ENCODE measurements at places on chromosomes 1 and 21.

- no peak for DNase-seq
Measured at GRCh38 chr1:182699393-182700350, 15.3 kb upstream of the RGS8 start.

DNA sequence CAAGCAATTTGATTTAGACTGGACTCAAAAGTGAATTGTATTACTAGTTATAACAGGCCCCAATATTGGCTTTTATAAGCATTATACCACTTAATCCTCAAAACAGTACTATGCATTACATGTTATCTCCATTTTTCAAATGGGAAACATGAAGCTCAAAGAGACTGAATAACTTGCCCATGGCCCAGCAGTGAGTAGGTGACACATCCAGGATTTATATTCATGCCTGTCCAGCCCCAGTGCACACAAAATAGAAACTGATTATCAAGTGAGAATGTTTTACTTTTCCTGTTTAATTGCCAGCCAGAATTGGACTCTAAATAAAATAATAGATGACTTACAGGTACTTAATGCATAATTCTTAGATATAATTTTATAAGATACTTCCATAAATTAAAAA lies 82.9 kb downstream of the NIBAN1 start:
- DNase-seq: no peak

DNA sequence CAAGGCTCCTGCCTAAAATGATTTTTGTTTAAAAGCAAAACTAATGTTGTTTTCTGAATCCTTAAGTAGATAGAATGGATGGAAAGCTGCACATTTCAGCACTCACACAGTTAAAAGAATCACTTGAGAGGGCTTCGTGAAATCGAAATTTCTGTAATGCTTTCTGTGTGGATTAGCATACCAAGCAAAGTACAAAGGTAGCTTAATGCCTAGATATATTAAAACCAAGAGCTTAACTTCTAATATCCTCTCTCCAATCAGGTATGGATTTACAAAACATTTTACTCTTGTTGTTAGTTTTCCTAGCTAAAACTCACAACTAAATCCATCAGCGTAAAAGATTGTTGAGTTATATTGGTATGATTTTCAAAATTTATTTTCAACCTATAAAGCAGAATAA lies 378.8 kb upstream of the PRMT6 start:
- DNase-seq: no peak

- no peak for DNase-seq
Measured at GRCh38 chr1:31373897-31374486, 1.1 kb upstream of the FABP3 start.

DNA sequence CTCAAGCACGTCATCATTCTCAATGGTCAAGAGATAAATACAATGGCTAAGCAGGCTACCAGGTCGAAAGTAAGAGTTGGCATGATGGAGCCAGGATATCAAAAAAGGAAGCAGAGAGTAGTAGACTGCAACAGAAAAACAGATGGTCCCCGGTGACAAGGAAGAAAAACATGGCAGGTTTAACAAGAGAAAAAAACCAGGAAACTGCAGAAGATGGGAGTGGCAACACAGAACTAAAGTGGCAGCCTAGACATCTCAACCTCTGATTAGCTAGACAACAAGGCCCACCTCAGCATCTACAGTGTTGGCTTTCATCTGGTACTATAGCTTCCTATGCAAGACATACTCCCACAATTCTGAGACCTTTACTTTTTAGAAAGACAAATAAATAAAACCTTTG lies 3.1 kb downstream of the UBR4 start:
- no peak for DNase-seq

GRCh38 chr1:56533197-56533596 lies 46.2 kb downstream of the PLPP3 start:
- no peak for DNase-seq

DNA sequence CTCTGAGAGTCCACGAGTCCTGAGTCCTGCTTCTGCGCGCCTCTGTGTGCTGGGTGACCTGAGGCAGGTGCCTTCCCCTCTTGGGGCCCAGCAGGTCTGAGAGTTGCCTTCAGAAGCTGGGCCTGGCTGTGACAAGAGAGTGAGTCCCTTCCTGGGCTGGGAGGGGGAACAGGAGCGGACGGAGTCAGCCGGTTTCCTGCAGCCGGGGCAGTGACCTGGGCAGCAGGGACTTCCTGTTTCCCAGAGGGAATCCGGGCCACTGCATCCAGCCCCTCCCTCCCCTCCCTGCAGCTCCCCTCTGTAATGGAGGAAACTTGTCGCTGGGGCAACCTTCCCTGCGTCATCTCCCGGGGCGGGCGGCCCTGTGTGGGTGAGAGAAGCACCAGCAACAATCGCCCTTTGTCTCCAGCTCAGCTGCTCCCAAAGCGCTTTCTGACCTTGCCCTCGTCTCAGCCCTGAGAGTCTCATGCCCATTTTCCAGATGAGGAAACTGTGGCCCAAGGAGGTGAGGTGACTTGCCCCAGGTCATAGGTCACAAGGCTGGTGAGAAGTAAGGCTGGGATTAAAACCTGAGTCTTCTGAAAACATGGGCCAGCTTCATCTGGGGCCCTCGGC lies 61.1 kb downstream of the SDC3 start:
- no peak for DNase-seq

- no peak for DNase-seq
Measured at GRCh38 chr1:229452956-229453801, 19.3 kb upstream of the ACTA1 start.

DNA sequence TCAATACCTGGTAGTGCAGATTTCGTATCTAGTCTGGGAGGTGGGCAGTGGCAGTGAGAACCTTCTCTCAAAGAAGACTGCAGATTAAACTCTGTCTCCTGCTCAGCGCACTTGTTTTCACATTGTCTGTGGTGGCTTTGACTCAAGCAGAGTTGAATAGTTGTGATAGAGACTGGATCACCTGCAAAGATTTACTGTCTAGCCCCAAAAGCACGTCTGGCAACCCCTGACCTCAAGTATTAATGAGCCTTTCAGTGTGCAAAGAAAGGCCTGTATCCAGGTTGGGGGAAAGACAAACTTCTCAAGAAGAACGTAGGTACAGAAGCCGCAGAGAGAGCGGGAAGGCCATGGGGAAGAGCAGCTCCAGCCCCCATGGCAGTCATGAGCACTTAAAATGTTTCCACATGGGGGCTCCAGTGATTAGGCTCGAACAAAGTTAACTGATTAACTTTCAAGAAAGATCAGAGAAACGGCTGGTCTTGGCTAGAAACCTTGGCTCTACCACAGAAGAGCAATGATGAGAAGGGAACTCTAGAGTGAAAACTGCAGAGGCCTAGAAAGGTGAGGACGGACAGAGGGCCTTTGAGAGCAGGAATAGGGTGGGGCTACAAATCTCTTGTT lies 15.2 kb downstream of the HENMT1 start:
- DNase-seq: no peak

GRCh38 chr1:16175610-16176553 lies 20.0 kb upstream of the EPHA2 start:
- DNase-seq: peak; percentile 83

- DNase-seq: no peak
Measured at GRCh38 chr1:216119600-216119999, 303.6 kb downstream of the USH2A start.

GRCh38 chr1:246742396-246742795 lies 18.2 kb downstream of the SCCPDH start:
- no peak for DNase-seq

DNA sequence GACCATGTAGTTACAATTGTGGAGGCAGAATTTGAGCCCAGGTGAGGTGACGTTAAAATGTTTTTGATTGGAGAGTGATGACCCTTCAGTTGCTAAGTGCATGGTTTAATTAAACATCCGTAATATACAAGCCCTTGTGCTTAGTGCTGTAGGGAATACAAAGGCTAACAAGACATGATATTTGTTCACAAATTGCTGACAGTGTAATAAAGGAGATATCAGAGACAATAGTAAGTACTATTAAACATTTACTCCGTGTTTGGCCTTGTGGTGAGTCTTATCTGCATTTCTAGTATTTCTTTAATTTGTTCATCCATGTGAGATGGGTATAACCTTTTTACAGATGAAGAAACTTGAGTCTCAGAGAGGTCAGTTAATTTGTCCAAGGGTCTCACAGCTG lies 37.9 kb downstream of the RLF start:
- no peak for DNase-seq

DNA sequence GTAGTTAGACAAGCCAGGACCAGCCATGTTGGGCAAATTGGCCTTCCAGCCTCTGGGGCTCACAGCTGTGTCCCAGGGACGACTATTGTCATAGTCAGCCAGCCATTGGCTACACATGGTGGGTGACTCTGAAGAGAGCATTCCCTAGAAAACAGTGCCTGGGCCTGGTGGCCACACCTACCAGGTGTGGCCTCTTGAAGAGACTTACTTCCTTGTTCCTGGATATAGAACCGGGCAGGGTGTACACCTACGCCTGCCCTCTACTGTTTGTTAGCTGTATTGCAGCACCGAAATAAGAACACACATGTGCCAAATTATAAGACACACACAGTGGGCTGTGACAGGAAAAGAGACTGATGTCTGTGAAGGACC lies 134.6 kb upstream of the ARHGEF16 start:
- no peak for DNase-seq

- DNase-seq: no peak
Measured at GRCh38 chr1:201591348-201591747, 52.4 kb downstream of the NAV1 start.

DNA sequence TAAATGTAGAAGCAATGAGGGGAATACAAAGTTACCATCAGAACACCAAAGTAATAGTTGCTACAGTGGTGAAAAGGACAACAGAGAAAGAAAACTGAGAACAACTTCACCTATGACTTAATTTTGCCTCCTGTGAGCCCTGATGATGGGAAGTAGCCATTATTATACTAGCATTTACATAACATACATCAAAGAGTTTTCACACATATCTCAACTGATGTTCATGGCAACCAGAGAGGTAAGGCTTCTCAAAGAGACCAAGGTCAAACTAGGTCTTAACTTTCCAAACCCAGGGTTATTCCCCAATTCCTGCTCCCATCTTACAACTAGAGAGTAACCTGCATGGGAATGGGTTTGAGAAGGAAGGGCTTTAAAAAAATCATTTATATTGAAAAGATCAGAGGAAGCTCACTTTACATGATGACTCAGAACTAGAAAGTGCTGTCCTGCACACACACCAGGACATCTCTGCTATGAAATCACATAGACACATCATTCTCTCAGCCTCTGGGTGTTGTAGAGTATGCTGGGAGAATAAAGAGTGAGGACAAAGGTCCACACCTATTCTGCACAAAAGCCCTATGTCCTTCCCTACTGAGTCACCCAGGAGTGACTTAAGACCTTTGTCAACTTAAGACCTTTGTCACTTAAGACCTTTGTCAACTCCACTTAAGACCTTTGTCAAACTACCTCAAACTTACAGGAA lies 179.7 kb downstream of the TNFSF18 start:
- no peak for DNase-seq

- DNase-seq: no peak
Measured at GRCh38 chr1:207203541-207203940, 99.5 kb downstream of the C4BPA start.

DNA sequence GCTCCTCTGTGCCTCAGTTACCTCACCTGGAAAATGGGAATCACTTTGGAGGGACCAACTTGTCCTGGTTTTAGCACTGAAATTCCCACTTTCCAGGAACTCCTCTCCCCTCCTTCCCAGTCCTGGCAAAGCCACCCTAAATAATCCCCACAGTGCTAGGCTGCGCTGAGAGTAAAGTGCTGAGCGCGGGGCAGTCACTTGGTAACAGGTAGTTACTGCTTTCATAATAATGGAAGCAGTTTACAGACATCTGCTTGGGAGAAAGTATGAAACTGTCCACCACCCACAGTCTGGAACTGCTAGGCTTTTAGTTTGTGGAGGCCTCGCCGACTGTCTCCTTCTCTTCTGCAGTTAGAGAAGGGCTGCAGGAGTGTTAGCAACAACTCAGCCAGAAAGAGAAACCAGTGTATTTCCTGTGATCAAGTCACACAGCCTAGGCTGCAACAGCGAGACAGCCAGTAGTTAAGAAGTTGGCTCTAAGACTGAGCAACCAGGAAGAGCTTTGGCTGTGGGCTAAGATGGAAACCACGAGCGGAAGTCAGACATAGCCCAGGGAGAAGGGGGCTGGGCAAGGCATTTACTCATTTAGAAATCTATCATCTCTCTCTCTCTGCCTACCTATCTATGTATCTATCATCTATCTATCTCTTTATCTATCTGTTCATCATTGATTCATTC lies 30.8 kb upstream of the ABCG1 start:
- DNase-seq: no peak

GRCh38 chr1:31571340-31572295 lies 4.7 kb upstream of the TINAGL1 start:
- DNase-seq: no peak
